ENCODE measurements at places on chromosomes 6 and 20. TPM values are rescaled to one million over a fixed set of nuclear protein-coding genes. Genes with fewer than 3 reads are reported as not detected.

Gene ULBP1
- total RNA-seq = 9.3 TPM

Gene C4A
- 9.3 TPM for total RNA-seq

- DNase-seq = no peak
Measured at GRCh38 chr20:58550275-58551059, 35.3 kb upstream of the APCDD1L start.

GRCh38 chr6:140817176-140817575, 1315.5 kb upstream of the GJE1 start:
- no peak for DNase-seq

DNA sequence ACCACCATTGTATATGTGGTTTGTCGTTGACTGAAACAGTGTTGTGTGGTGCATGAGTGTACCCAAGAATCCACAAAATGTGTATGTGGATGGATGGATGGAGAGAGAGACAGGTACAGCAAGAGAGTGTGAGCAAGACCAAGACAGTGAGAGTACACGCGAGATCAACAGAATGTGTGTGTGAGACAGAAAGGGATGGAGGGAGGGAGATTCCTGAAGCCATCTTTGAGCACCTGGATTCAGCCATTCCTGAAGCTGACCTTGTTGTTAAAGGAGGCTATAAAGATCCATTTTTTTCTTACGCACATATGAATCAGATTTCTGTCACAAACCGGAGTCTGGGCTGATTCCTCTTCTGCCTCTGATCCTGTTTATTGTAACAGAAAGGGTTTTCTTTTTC, 64.1 kb downstream of the TFAP2C start:
- no peak for DNase-seq

DNA sequence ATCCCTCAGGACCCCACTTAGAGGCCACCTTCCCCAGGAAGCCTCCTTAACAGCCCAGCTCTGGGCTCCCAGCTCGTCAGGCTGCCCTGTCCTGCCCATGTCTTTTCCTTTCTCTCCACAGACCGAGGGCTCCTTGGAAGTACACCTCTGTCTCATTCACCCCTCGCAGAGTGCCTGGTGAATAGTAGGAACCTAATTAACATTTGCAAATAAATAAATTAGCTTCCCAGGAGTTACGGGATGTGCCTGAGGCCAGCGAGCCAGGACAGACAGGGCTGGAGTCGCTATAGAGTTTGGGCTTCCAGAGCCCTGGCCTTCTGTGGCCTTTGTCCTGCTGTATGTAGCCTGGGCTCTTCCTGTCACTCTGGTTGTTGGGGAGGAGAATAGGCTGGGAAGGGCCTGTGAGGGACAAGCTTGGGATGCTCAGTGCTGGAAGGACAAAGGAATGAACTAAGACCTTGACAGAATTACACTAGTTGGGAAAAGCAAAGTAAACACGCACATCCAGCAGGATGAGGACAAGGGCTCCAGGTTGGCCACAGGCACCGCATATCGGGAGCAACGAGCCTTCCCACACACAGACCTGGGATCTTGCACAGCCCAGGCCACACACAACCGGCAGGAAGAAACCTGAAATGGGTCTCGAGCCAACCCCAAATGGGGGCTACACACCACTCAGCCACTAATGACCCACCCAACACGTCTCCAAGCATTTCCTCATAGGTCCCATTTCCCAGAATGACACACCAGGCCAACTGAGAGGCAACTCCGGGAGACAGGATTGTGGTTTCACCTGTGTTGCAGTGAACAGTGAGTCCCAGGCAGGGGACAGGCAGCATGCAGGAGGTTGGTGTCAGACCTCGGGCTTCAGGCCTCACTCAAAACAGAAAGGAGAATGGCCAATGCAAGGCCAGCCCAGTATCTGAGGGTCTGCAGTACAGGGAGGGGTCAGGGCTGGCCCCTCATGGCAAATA, 9.7 kb downstream of the MAP1LC3A start:
- DNase-seq = no peak

DNA sequence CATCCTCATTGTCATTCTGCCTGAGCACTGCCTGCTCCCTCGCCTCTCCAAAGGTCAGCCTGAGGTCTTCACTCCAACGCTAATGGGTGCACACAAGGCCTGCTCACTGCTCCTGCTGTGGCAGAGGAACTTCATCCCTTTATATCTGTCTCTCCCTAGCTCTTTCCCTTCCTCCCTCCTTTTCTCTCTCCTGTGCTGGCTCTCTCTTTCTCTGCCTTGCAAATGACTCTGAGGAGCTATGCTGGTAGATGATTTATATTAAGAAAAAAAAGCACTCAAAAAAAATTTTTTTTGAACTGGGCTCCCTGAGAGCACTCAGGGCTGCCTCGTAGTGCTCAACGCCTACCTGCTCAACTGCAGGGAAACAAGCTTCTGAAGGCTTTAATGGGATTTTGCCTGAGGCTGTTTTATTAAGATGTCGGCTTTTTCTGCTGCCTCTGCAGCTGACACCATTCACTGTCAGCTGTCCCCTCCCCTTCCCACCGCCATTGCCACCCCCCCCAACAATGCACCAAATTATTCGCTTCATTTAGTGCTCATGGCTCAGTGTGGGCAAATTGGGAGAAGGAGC, 137.7 kb upstream of the DEFB112 start:
- DNase-seq = peak; percentile 56

- no peak for DNase-seq
Measured at GRCh38 chr6:124885171-124885570, 77.1 kb upstream of the RNF217 start.

Gene CDSN
- total RNA-seq = not detected

GRCh38 chr6:147949981-147950622, 392.5 kb upstream of the SASH1 start:
- no peak for DNase-seq

DNA sequence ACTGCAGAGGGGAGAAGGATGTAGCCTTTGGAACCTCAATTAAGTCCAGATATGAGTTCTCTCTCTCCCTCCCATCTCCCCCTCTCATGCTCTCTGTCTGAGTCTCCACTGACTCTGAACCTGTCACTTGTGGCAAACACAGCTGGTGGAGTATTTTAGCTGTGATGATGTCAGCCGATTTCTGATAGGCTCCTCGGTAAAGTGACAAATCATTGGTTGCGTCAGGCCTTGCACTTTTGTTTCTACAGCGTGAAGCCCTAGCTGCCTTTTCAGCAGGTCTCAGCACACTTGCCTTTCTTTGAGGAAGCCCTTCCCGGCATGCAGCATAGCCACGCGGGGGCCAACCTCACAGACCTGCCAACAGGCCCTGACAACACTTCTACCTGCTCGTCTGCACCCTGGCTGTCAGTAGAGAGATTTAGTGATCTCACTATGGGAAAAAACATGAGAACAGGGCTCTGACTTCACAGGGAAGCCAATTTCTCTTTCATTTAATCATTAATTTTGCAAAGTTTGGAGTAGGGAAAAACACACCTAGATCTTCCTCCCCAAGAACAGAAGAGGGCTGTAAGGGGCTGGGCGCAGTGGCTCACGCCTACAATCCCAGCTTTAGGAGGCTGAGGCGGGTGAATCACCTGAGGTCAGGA, 84.4 kb downstream of the GMPR start:
- DNase-seq = peak; percentile 47

Gene AGPAT4
- 90.2 TPM for total RNA-seq

- DNase-seq = no peak
Measured at GRCh38 chr6:130362128-130362527, 3.7 kb upstream of the TMEM200A start.

GRCh38 chr6:86715676-86716075, 221.7 kb upstream of the HTR1E start:
- no peak for DNase-seq

GRCh38 chr6:73542891-73543290, 22.1 kb upstream of the EEF1A1 start:
- DNase-seq = no peak

- DNase-seq = no peak
Measured at GRCh38 chr6:21931641-21932335, 338.2 kb downstream of the SOX4 start.

Gene SUMO4
- 1.3 TPM for total RNA-seq

Gene UBE2C
- total RNA-seq = 33.0 TPM

DNA sequence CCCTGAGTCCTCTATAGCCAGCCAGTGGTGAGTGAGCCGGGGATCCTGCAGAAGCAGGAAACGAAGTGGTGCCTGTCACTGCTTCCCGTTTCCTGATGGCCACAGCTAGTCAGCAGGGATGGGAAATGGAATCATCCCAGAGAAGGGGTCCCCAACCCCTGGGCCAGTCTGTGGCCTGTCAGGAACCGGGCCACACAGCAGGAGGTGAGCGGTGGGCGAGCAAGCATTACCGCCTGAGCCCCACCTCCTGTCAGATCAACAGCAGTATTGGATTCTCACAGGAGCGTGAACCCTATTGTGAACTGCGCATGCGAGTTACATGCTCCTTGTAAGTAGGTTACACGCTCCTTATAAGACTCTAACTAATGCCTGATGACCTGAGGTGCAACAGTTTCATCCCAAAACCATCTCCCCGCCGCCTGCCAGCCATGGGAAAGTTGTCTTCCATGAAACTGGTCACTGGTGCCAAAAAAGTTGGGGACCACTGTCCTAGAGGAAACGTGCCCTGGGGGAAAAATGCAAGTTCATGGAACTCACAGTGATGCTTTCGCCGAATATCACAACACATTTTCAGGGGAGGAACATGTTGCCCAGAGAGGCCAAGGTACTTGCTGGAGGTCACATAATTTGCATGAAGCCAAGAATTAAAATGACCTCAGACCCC, 113.8 kb downstream of the JPH2 start:
- DNase-seq = no peak

Gene TNF
- total RNA-seq = not detected

DNA sequence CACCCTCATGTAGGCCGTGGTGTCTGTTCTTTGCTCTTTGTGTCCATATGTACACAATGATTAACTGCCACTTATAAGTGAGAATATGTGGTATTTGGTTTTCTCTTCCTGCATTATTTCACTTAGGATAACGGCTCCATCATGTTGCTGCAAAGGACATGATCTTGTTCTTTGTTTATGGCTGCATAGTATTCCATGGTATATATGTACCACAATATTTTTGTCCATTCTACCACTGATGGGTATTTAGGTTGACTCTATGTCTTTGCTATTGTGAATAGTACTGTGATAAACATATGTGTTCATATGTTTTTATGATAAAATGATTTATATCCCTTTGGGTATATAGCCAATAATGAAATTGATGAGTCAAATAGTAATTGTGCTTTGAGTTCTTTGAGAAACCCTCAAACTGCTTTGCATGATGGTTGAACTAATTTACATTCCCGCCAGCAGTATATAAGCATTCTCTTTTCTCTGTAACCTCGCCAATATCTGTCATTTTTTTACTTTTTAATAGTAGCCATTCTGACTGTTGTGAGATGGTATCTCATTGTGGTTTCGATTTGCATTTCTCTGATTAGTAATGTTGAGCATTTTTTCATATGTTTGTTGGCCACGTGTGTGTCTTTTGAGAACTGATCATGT, 174.4 kb upstream of the NT5E start:
- DNase-seq = no peak

- no peak for DNase-seq
Measured at GRCh38 chr6:31065556-31065955, 46.8 kb downstream of the C6orf15 start.

Gene ZNF391
- 8.3 TPM for total RNA-seq

Gene LST1
- not detected for total RNA-seq

DNA sequence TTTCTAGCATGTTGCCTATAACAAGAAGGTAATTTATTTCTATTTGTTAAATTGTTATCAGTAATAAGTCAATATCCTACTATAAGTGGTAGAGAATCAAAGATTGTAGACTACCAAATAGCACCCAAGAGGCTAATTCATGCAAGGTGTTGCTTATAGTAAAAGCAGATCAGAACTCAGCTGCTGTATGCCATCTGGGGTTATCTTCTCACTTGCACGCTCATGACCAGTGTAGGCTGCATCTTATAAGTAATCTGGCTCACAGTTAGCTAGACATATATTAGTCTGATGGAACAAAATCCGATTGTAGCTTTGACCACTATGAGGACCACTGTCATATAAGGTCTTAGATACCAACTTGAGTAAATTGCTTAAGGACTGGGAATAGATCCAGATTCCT, 17.0 kb downstream of the TOP1 start:
- no peak for DNase-seq

GRCh38 chr20:53162251-53162835, 190.2 kb downstream of the TSHZ2 start:
- DNase-seq = peak; percentile 53

Gene MOXD1
- total RNA-seq = not detected

DNA sequence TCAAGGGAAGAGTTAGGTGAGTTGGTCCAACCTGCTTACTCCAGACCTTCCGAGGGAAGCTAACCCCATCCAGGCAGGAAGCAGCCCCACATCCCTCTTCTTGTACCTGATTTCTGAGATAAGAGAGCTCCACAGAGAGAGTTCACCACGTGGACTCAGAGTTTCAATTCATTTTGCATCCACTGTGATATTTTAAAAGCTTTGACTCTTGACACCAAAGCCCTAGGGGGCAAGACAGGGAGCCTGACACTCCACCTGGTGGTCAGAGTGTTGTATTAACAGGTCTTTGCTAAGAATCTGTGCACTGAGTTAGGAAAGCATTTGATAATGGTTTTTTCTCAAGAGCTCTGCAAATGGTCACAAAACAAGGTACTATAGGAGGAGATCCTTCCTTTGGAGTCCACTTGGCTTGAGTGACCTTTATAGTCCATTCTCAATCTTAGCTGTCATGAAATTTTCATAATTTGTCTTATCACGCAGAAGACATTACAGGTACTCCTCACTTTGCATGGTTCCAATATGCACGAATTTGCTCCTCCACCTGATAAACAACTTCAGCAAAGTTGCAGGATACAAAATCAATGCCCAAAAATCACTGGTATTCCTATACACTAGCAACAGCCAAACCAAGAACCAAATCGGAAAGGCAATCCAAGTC, 56.2 kb upstream of the RIPOR2 start:
- DNase-seq = peak; percentile 58

- no peak for DNase-seq
Measured at GRCh38 chr20:38890497-38890818, 35.8 kb upstream of the FAM83D start.

GRCh38 chr20:41316051-41316450, 1.5 kb downstream of the ZHX3 start:
- no peak for DNase-seq

Gene MYBL2
- total RNA-seq = 19.0 TPM

Gene L3MBTL3
- total RNA-seq = 22.8 TPM

DNA sequence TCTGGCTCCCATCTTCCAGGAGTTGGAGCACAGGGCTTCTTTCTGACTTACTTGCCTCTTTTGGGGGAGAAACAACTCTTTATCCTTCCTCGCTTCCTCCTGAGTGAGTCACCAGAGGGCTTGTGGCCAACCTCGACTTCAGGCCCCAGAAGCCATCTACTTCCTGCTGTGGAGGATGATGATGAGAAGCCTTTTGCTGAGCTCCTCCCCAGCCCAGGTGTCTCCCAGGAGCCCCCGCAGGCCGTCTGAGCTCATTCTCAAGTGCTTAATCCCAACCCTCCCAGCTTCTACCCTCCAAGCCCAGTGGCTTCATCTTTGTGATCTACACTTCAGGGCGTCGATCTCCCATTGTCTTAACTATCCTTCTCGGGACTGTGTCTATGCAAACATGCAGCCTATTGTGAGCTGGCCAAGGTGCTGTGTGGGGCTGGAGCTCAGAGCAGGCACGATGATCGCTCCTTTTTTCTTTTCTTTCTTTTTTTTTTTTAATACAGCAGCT, 27.9 kb downstream of the SDCBP2 start:
- no peak for DNase-seq
